ENCODE measurements at places on chromosomes 5 and 9.

- peak; percentile 19 for DNase-seq
These were observed 133.4 kb upstream of the OTULINL start for GRCh38 chr5:14447958-14448911.

- DNase-seq = no peak
These were observed 51.4 kb upstream of the BNC2 start for GRCh38 chr9:16921855-16922254.

DNA sequence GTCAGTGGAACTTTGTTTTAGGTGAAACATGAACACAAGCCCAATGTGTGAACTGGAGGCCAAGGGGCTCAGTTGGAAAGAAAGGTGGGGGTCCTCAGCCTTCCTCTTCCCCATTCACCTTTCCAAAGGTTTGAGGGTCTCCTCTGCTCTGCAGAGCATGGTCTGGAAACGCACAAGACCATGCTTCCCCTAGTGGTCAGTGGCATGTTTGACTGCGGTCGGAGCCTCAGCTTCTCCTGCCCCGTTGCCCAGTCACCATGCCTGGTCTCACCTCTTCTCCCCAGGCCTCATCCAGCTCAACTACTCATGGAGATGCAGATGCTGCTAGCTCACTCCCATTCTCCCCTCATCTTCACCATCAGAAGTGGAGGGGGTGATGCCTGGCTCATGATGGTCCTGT is 340.3 kb downstream of the GADD45G start:
- DNase-seq = no peak

- no peak for DNase-seq
These were observed 69.3 kb downstream of the SH3RF2 start for GRCh38 chr5:146005723-146006122.

DNA sequence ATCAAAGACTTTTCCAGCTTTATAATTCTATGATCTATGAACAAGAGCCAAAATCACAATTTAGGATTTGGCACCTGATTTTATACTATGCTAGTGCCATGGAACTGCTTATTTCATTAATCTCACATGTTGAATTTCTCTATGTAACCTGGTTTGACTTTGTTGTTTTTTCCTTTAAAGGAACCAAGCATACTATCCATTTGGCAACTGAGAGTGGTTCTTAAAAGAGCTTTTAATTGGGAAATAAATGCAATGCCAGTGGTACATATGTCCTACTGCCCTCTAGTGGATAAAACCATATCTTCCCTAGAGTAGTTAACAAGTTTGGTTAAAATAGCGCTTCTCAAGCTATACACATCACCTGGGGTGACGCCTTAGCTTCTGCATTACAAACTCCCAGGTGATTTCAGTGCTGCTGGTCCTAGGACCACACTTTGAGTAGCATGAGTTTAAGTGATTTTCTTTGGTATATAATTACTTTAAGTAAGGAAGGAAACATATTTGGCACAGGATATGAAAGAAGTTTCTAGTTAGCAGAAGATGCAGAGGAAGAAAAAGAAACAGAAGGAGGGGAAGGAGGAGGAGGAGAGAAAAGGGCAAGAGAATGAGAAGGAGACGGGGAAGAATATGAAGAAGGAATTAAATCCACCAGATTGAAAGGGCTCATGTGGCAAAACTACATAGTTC is 56.8 kb downstream of the FGF10 start:
- peak; percentile 26 for DNase-seq

Measured in activated CD4-positive, alpha-beta T cell treated with anti-CD3 and anti-CD28 coated beads, Interleukin-10, Interleukin-2, amounts not matched to agents 100 ng/mL and 50 ng/mL, durations not matched to agents 16 hours and 8 hours (primary cell).